Stimulated activated CD4-positive, alpha-beta T cell treated with anti-CD3 and anti-CD28 coated beads, Interleukin-1b, Interleukin-23, amount 100 ng/mL, for 1 hour (primary cell): ENCODE measurements at places on chromosomes 1 and 21.

GRCh38 chr1:47180603-47181094 lies 9.2 kb downstream of the PDZK1IP1 start:
- DNase-seq: no peak

DNA sequence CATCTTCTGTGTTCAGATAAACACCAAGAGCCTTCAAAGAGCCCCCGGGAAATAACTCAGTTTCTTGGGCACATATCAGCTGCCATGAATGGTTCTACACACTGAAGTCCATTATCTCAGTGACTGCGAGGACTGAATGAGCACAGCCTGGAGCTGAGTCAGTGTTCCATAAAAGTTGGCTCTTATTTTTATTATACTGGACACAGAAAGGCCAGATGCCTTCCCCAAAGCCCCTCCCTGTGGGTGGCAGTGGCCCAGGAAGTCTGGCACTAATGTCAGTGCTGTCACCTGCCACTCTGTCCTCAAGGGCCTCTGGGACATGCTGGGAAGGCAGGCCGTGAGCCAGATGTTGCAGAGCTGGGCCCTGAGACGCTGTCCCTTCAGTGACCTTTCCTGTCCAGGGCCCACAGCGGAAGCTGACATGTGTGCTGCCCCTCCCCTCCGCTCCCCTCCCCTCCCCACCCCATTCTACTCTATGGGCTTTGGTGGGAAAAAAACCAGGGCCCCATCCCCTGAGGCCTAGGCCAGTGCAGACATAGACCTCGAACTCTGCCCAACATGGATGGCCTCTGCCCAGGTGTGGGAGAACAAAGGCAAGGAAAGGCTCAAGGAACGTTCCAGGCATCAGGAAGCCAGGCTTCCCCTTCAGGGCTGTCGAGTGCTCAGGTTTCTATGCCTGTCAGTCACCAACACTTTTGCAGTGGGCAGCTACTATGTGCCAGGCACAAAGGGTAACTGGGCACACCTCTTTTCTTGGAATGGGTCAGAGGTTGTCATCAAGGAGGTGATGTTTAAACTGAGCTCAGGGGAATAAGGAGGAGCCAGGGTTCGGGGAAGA lies 22.4 kb upstream of the NPPB start:
- no peak for DNase-seq

- DNase-seq: no peak
Observed at GRCh38 chr21:44958471-44959191, 18.8 kb downstream of the SLX9 start.

DNA sequence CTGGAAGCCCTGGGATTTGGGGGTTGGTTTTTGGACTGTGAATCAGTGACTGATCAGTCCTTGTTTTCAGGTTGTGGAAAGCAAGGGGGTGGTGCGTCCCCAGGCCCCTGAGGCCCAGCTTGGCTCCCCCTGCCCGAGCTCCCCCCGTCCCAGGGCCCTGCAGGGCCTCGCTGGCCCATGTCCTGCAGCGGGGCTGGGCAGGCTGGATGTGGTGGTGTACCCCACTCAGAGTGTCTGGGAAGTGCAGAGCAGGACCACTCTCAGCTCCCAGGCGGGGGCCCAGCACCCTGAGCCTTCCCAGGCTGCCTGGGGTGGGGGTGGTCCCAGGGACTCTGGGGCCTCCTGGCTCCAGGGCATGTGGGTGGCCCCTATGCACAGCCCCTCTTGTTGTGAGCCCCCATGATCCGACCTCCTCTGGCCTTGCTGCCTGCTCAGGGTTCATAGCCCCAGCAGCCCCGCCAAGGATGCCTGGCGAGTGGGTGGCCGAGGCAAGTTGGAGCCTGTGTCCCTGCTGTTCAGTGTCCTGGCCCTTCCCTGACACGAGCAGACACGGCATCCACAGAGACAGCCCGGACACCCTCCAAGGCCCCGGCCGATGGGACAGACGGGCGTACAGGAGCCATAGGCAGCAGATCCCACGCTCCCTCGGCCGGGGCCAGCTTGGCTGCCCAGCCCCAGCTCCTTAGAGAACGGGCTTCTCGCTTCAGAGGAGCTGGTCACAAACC lies 37.9 kb downstream of the SLX9 start:
- no peak for DNase-seq

DNA sequence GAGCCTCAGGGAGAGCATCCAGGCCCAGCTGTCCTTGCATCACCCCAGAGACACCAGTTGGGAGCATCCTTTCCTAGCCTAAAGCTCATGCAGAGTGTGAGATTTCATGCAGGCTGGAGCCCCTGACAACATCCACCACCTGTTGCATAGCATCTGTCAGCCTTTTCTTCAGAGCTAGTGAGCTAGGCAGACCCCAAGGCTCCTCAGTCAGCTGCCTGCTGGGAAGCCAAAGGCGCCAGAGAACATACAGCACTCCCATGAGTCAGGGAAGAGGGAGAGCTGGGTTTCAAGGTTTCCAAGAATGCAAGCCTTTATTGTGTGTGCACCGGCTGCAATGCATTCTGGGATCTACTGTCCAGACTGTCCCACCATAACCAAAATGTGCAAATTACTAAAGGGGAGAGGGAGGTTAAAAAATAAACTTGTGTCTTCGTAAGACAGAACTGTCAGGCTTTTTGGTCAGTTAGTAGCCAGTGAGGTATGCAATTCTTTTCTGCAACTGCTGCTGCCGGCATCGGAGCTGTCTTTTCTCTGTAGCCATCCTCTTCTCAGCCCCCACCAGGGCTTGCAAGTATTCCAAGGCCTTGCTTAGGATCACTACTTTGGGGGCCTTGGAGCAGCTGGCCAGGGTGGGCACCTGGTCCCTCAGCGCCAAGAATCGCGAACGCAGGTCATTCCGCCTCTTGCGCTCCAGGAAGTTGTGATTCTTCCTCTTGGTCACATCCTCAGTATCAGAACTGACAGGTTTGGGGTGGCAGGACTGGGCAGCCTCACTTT lies 4.6 kb downstream of the MYCL start:
- DNase-seq: no peak

- DNase-seq: no peak
Observed at GRCh38 chr1:208156741-208157140, 87.4 kb downstream of the PLXNA2 start.

GRCh38 chr1:33267468-33268205 lies 11.3 kb downstream of the ZNF362 start:
- no peak for DNase-seq

GRCh38 chr21:32329331-32329730 lies 30.7 kb downstream of the MRAP start:
- DNase-seq: no peak

- DNase-seq: no peak
Observed at GRCh38 chr1:228456252-228457016, 30.7 kb upstream of the RNF187 start.

DNA sequence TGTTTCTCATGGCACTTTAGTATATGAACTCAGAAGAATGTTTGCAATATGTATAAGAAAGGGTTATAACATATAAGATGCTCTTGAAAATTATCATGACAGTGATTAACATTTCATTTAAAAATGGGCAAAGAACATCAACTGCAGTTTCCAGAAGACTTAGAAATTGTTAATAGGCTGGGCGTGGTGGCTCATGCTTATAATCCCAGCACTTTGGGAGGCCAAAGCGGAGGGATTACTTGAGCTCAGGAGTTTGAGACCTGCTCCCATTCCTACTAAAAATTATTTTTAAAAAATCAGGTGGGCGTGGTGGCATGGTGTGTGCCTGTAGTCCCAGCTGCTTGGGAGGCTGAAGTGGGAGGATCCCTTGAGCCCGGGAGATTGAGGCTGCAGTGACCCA lies 23.1 kb downstream of the MTF2 start:
- no peak for DNase-seq

- DNase-seq: no peak
Observed at GRCh38 chr1:66137235-66137634, 344.5 kb downstream of the PDE4B start.

DNA sequence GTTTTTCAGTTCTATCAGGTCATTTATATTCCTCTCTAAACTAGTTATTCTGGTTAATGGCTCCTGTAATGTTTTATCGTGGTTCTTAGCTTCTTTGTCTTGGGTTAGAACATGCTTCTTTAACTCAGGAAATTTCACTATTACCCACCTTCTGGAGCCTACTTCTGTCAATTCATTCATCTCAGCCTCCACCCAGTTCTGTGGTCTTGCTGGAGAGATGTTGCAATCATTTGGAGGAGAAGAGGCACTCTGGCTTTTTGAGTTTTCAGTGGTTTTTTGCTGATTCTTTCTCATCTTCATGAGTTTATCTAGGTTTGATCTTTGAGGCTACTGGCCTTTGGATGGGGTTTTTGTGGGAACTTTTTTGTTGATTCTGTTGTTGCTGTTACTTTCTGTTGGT lies 213.0 kb downstream of the BRINP2 start:
- DNase-seq: no peak

- no peak for DNase-seq
Observed at GRCh38 chr1:90708826-90709225, 8.3 kb downstream of the BARHL2 start.

- DNase-seq: no peak
Observed at GRCh38 chr1:109754738-109755137, 9.0 kb downstream of the EPS8L3 start.

- DNase-seq: no peak
Observed at GRCh38 chr21:32705139-32705538, 22.7 kb downstream of the SYNJ1 start.

DNA sequence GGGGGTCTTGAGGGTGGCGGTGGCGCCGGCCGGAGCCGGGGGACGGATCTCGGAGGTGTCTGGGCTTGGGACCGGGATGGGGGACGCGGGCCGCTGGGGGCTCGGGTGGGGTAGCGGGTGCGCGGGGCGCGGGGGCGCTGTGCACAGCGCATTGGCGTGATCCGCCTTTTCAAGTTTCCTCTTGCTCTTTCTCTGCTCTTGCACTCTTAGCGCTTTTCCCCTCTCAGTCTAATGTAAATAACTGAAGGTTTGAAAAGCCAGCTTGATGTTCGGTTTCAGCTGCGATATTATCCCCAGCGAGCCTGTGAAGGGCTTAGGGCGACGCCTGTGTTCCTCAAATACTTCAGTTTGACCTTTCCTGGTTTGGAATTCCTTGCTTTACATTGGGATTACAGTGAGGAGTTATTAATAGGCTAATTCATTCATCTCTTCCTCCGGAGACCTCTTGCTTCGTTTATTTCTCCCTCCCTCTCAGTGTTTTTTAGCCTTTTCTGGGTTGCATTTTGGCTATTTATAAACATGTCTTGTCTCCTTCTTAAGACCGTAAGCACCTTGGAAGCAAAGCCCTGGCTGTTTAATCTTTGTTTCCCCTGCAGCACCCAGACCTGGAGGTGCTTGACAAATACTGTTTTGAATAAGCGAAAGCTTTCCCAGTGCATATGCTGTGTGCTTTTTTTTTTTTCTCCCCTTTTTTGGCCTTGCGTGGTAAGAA lies 693 bp downstream of the RAB4A start:
- DNase-seq: no peak

- DNase-seq: no peak
Observed at GRCh38 chr1:151714820-151715725, 1.5 kb downstream of the CELF3 start.

DNA sequence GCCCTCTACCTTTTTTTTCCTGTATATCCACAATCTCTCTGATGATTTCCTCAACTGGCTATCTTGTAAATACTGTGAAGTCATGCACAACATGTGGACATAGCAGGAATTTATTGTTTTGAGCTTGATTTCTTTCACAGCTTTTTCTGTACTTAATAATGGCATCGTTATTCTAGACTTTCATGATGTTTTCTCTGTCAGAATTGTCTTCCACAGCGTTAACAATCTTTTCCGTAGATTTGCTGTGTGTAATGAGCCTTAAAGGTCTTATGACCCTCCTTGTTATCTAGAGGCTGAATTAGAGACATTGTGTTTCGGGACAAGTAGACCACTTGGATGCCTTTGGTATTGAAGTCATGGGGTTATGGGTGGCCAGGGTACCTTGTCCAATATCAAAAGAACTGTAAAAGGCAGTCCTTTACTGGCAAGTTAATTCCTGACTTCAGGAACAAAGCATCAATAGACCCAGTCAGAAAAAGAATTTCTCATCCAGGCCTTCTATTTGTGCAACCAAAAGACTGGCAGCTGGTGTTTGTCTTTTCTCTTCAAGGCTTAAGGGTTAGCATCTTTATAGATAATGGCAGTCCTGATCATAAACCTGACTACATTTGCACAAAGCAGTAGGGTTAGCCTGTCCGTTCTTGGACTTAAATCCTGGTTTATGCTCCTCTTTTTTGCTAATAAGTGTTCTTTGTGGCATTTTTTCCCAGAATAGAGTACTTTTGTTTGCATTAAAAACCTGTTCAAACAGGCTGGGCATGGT lies 30.1 kb upstream of the CHAF1B start:
- no peak for DNase-seq

- no peak for DNase-seq
Observed at GRCh38 chr1:63466181-63466580, 56.8 kb downstream of the ITGB3BP start.

DNA sequence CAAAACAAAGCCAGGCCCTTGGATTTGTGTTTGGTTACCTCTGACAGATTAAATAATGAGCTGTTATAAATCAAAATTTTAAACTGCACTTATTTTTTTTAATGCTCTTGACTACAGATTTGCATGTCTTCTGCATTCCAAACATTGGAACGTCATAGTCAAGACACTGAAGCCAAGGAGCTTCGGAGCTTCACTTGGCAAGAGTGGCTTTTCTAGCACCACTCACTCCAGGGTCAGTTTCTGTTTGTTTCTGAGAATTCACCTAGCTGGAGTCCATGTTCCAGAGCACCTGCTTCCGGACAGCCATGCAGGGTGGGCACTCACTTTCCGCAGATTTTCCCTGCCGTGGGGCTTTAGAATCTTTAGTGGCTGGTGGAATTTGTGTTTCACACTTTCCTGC lies 202.9 kb downstream of the ZP4 start:
- DNase-seq: no peak

- DNase-seq: no peak
Observed at GRCh38 chr1:204134103-204134502, 17.7 kb downstream of the ETNK2 start.

- DNase-seq: no peak
Observed at GRCh38 chr1:198638441-198638840, 399 bp upstream of the PTPRC start.

GRCh38 chr1:200405264-200405663 lies 4.6 kb downstream of the ZNF281 start:
- no peak for DNase-seq

- DNase-seq: no peak
Observed at GRCh38 chr1:165259236-165259635, 97.3 kb downstream of the LMX1A start.

GRCh38 chr1:96945509-96946084 lies 224.0 kb downstream of the PTBP2 start:
- no peak for DNase-seq
